Stimulated activated CD8-positive, alpha-beta memory T cell treated with anti-CD3 and anti-CD28 coated beads, Interleukin-2, amount 100 ng/mL, for 48 hours (primary cell): ENCODE measurements at places on chromosomes 6 and 20.

GRCh38 chr20:39535301-39535700 lies 573.2 kb downstream of the DHX35 start:
- DNase-seq = no peak

GRCh38 chr6:91043751-91044150 lies 456.9 kb upstream of the MAP3K7 start:
- DNase-seq = no peak

DNA sequence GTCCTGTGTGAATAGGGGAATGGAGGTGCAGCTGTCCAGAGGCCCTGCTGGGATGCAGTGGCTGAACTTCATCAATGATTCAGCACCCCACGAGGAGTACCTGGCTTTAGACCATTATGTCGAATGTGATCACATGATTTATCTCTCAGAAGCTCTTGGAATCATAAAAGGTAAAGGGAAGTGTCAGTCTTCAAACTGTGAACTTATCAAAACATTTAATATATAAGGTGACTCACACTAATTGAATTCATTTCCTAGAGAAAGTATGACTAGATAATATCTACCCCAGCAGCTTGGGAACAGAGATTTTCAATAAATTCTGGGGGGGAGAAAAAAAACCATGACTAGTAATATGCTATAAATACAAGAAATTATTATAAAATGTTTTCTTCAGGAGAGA lies 29.5 kb downstream of the ALDH8A1 start:
- DNase-seq = no peak

DNA sequence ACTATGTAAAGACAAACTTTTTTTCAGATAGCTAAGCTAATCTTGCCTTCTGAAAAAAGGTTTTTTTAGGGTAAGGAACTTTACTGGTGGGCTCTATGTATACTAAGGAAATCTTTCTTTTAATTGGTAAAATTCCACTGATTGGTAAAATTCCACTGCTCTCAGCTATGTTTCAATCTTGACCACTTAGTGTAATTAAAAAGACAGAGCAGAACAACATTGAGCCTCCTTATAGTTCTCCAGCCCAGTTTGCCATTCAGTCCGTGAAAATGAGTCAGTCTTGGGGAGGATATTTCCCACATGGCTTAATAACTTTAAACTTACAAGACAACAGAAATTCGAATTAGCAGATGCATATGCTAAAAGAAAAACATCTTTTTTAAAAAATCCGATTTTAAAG lies 92.7 kb downstream of the EYA4 start:
- DNase-seq = no peak

GRCh38 chr6:162581988-162582780 lies 145.4 kb downstream of the PRKN start:
- no peak for DNase-seq

DNA sequence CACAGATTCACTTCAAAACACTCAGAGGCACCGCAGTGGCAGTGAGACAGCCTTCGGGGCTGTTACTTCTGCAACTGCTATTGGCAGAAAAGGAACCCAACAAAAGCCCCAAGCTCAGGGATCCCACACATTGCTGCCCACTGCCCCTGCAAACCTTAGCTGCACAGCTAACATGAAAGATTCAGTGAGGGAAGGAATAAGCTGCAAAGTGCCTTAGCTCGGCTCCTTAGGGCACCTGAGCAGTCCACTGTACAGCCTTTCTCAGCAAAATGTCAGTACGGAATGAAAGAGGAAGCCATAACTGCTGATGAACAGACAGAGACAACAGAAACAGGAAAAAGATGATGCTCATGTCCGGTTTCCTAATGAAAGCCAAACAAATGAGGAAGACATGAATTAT lies 179.7 kb upstream of the SHLD1 start:
- DNase-seq = no peak
